ENCODE measurements at places on chromosomes 2 and 18.

- DNase-seq, result no peak
These were observed 66.4 kb downstream of the ZNF516 start for GRCh38 chr18:76428396-76429261.

DNA sequence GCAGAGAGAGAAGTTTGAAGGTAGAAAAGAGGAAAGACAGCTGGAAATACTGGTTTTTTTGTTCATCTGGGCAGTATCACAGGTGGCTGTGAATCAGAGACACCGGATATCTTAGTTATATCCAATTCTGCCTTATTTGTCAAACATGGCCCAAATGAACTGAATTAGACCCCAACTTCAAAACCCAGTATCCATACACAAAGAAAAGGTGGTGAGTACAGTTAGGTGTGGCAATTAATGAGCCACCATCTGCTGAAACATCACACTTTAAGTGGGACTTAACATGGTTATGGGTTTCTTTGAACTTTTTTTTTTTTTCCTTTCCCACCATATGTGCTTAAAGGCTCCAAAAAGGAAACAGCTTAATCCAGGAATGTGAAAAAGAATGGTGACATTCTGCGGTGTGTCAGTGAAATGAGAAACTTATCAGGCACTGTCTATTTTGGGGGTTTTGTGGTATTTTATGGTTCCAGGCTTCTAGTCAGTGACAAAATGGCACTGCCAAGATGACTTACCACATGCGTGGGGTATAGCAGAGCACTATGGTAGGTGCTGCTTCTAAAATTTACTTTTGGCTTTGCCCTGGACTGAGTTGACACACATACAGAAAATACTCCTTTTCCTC is 5.0 kb upstream of the TMEM178A start:
- no peak for DNase-seq

- DNase-seq, result no peak
These were observed 386.7 kb upstream of the ATP5MC3 start for GRCh38 chr2:175568109-175568730.

DNA sequence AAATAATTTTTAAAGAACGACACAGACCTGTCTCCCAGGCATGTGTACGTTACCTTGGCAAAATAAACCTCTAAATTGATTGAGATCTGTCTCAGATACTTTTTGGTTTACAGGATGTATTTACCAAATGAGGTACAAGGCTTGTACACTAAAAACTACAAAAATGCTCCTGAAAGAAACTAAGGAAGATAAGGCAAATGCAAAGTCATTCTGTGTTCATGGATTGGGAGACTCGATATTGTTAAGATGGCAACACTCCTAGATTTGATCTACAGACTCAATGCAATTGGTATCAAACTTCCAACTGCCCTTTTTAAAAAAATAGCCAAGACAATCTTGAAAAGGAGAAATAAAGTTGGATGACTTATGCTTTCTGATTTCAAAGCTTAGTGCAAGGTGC is 11.5 kb upstream of the KCNE4 start:
- DNase-seq, result no peak

DNA sequence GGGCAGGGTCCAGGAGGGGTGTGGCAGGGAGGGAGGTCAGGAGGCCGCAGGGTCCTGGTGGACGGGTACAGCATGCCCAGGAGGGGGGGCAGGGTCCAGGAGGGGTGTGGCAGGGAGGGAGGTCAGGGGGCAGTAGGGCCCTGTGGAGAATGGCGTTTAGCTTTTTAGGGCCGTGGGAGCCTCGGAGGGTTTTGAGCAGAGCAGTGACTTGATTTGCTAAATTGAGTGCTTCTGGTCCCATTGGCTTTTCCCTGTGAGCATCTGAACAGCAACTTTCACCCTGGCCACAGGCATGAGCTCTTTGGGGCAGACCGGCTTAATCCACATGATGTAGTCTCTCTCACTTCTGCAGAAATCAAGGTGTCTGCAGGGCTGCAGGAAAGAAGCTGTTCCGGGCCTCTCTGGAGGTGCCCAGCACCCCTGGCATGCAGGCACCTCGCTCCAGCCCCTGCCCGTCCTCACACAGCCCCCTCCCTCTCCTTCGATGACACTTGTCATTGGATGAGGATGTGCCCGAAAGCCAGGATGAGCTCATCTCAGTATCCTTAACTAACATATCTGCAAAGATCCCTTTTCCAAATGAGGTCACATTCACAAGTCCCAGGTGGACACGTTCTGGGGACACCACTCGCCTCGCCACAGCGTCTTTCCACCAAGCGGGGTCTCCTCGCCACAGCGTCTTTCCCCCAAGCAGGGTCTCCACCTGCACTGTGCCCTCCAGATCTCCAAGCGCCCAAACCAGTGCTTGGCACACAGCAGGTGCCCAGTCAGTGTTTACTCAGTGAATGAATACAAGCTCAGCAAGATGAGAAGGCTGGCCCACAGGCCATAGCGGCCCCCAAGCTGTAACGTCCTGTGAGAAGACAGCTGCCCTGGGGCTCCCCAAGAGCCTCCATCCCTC is 94.0 kb downstream of the NDUFA10 start:
- DNase-seq, result no peak

DNA sequence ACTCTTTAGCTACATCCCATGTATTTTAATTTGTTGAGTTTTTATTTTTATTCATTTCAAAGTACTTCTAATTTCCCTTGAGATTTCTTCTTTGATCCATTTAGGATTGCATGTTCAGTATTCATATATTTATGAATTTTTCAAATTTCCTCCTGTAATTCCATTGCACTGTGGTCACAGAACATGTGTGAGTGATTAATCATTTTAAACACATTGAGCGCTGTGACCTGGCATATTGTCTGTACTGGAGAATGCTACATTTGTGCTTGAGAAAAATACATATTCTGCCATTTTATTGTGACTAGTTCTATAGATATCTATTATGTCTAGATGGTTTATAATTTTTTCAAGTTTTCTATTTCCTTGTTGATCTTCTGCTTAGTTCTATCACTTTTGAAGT is 353.7 kb downstream of the RAD51AP2 start:
- no peak for DNase-seq

DNA sequence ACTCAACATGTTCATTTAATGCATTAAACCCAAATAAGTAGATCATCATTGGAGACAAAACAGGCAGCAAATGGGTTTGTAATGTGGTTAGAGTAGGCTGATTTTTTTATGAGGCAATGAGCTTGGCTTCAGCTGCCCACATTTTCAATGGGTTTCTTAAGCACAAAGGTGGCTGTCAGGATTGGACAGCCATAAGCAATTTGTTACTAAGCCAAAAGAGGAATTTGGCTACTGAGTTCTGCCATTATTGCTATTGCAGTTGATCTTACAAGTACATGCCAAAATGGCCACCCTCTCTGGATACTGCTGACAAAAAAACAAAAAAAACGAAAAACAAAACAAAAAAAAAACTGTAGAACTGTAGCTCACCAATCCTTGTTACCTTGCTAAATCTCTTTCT is 1348.0 kb upstream of the PIK3C3 start:
- DNase-seq, result no peak

Data from NAMALWA (cell line).